ENCODE measurements at places on chromosomes 2 and 18. TPM values are rescaled to one million over a fixed set of nuclear protein-coding genes. Genes with fewer than 3 reads are reported as not detected.

The PPM1G gene
- 57.0 TPM for total RNA-seq

DNA sequence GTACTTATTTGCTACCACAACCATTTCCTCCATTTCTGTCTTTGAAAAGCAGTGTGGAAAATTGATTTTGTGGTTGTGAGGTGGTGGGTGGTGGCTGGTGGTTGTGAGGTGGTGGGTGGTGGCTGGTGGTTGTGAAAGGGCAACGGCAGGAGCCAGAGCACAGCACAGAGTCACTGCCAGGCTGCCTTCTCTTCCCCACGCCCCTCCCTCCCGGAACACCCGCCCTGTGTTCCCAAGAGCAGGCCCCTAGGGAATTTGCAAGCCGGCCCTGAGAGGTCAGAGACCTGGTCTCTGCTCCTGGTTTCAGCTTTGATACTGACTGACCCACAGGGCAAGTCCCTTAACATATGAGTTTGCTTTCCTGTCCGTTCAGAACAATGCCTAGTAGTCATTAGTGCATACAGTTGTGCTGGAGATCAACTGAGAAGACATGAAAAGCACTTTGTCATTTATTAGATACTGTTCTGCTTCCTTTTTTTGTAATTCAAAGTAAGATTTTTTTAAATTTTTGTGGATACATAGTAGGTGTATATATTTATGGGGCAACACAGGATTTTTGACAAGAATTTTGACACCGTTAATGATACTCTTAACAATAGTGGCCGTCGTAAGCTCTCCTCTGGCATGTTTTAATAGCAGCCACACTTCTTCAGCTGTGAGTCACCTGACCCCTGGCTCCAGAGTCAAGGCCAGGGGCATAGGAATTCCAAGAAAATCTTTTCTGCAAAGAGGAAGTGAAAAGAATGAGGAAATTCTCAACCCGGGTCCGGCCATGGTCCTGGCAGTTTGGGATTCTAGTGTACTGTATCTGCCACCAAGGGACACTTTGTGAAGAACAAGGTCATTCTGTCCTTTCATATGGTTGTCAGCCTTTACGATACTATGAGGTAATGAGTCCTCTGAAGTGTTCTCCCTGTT, 53.2 kb downstream of the ITGA6 start:
- no peak overlapping the region for H3K27ac ChIP-seq
- H3K27me3 ChIP-seq: no peaks in the 10 kb centered on the region
- no peak for DNase-seq
- no peak overlapping the region for H3K4me3 ChIP-seq
- no peaks in the 10 kb centered on the region for H3K4me1 ChIP-seq

DNA sequence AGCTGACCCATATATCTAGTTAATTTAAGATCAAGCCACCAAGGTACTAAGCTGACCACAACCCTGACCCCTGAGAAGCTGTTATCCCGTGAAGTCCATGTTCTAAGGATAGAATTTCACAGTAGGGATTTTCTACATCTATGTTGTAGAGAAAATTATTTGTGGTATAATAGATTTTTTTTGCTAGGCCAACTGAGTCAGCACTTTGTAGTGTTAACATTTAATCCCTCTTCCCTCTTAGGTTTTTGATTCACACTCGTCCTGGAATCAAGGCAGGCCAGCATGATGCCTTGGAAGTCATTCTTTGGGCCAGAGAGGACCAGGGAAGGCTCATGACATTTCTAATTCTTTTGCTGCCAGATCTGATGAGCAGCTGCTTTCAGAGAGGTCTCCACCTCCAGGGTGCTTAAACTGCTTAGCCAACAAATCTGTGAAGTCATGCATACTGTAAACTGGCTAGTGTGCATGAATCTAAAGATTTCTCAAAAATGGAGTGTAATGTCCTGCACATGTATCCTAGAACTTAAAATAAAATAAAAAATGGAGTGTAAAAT, 102.5 kb downstream of the RBM43 start:
- H3K27me3 ChIP-seq: no peaks in the 10 kb centered on the region
- H3K36me3 ChIP-seq: no peaks in the 10 kb centered on the region
- H3K4me1 ChIP-seq: no peaks in the 10 kb centered on the region
- no peak for DNase-seq
- H3K27ac ChIP-seq: no peak overlapping the region

DNA sequence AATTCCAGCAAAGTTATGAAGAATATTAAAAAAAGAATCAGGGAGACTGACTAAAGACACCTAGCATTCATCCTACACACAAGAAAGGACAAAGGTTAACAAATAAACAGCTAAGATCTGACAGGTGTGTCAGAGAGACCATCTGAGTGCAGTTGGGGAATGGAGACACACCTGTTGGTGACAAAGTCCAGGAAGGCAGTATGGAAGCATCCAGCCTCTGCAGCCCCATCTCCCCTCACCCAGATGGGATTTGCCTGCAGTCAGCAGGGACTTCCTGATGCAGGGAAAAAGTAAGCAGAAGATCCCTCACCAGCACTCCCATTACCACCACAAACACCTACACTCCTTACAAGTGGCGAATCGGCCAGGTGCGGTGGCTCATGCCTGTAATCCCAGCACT, 37.9 kb downstream of the USP34 start:
- no peak overlapping the region for H3K4me3 ChIP-seq
- peaks cover 7% of the 10 kb centered on the region for H3K4me1 ChIP-seq
- H3K36me3 ChIP-seq: no peaks in the 10 kb centered on the region
- no peak for DNase-seq

Measured in thyroid gland (tissue), 4 donors.